Stimulated activated CD8-positive, alpha-beta memory T cell treated with anti-CD3 and anti-CD28 coated beads, Interleukin-15, amount 100 ng/mL, for 48 hours (primary cell): ENCODE measurements at places on chromosomes 2 and 18.

- DNase-seq, result no peak
These were observed 25.2 kb upstream of the GPR55 start for GRCh38 chr2:230949966-230950873.

- DNase-seq, result no peak
These were observed 9.5 kb downstream of the DGKD start for GRCh38 chr2:233363744-233364235.

- no peak for DNase-seq
These were observed 7.7 kb downstream of the MGAT5 start for GRCh38 chr2:134261398-134262131.

DNA sequence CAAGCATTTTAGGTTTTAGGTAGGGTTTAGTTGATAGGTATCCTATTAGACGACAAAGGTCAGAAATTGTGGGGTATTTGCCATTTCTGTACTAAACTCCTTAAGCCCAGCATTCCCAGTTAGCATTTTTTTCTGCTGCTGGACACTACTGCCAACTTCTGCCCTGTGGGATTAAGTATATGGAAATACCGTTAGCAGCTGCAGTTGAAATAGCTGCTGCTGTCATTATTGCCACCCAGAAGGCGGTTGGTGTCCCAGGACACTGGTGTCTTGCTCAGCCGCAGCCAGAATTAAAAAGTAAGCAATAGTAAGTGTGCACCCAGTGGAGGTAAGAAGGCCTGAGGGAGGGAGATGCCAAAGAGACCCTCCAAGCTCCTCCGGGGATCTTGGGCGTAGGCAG, 1.9 kb upstream of the UXS1 start:
- no peak for DNase-seq

- no peak for DNase-seq
These were observed 51.5 kb downstream of the ZNF521 start for GRCh38 chr18:25300492-25300891.

DNA sequence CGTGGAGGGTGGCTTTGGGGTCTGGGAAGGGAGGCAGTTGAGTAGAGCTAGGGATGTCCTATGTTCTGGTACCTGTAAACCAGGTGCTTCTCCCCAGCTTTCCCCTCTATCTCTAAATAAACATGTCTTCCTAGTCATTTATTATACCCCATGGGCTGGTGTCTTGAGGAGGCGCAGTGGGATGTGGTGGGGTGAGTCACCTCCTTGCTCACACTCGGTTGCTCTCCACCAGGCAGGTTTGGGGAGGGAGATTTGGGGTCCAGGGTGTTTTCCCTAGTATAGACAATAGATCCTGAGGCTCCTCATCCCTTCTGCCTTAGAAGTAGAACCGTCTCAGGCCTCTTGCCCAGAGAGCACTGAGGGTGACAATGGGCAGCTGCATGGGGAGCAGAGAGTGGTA, 5.1 kb downstream of the PSD4 start:
- DNase-seq, result peak; percentile 56

GRCh38 chr2:37365669-37366068, 21.2 kb downstream of the QPCT start:
- DNase-seq, result no peak

- no peak for DNase-seq
These were observed 196.1 kb downstream of the BABAM2 start for GRCh38 chr2:28086611-28087010.

GRCh38 chr2:234793212-234793785, 158.5 kb upstream of the SH3BP4 start:
- DNase-seq, result no peak

- no peak for DNase-seq
These were observed 91.9 kb upstream of the STK17B start for GRCh38 chr2:196263181-196263747.

GRCh38 chr18:269480-270095, 1.7 kb upstream of the THOC1 start:
- DNase-seq, result no peak

DNA sequence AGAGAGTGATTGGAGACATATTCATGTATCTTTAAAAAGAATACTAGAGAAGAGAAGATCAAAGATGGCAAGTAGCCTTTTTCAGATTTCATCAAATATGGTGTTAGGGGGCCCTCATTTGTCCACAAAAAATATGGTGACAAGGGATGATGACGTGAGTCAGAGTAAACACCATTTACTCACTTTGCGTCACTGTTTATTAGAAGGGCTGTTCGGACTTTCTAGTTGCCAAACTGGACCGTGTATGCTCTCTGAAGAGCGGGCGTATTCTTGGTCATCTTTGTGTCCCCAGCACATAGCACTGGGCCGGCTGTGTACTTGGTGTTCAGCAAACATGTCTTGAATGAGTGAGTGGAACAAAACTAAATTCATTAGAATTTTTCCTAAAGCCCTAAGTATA, 37.5 kb downstream of the TTC39C start:
- DNase-seq, result no peak

- no peak for DNase-seq
These were observed 20.7 kb downstream of the ST8SIA5 start for GRCh38 chr18:46736135-46736534.

- no peak for DNase-seq
These were observed 77.3 kb downstream of the XDH start for GRCh38 chr2:31337197-31337596.

DNA sequence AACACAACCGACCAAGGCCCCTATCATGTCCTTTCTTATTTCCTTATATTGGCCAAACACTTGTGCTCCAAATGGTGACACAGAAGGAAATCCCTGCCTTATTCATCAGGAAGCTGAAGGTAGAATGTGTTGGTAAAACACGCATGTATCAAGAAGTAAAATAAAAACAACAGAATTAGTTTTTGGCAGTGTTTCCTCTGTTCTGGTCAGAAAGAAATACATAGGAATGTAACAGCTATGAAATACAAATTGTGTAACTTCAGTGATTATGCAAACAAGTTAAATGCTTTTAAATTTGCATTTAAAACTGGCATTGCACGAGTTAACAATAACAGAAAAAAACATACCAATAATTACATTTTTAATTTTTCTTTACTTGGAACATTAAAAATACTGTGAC, 19.3 kb downstream of the ST6GAL2 start:
- DNase-seq, result no peak

GRCh38 chr2:224650815-224651439, 65.2 kb downstream of the CCDC195 start:
- DNase-seq, result no peak

DNA sequence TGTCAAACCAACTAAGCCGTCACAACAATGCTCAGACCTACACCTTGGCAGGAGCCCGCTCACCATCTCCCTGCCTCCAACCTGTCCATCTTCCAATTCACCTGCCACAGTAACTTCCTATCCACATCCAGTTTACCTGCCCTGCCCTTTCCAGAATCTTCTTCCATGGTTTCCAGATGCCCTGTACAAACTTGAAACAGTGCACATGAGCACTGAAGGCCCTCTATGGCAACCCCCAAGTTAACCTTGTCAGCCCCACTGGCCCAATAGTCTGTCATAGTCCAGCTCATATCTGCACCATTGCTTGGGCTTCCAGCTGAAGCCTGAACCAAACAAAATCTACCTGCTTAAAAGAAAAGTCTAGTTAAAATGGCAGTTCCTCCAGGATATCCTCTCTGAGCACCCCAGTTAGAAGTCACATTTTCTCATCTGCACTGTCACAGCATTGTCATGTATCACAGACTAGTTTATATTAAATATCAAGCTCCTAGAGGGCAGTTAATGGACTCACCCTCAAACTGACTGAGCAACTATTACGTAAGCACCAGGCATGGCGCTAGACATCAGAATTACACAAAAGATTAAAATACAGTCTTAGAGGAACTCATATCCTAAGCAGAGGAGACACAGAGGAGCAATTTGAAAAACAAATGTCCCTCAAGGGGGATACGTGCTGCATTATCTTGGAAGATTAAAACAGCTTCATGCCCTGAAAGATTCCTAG, 11.6 kb downstream of the NFE2L2 start:
- DNase-seq, result no peak
